ENCODE measurements at places on chromosomes 5 and 9. TPM values are rescaled to one million over a fixed set of nuclear protein-coding genes. Genes with fewer than 3 reads are reported as not detected.

FIBCD1 gene
- polyA plus RNA-seq, result 0.79 TPM

PDLIM7 gene
- 48.5 TPM for polyA plus RNA-seq

CPEB4 gene
- polyA plus RNA-seq, result 13.8 TPM

ACOT12 gene
- polyA plus RNA-seq, result not detected

EIF4E1B gene
- polyA plus RNA-seq, result not detected

CENPH gene
- polyA plus RNA-seq, result 4.6 TPM

MOB3B gene
- 32.6 TPM for polyA plus RNA-seq

BARHL1 gene
- not detected for polyA plus RNA-seq

MEF2C gene
- polyA plus RNA-seq, result 0.07 TPM

FCN1 gene
- polyA plus RNA-seq, result not detected

PCDH12 gene
- 0.01 TPM for polyA plus RNA-seq

OLFM1 gene
- 0.25 TPM for polyA plus RNA-seq

MRPS30 gene
- polyA plus RNA-seq, result 31.5 TPM

Measured in keratinocyte (primary cell).